GM12878 (cell line): ENCODE measurements at places on chromosomes 3 and 15. TPM values are rescaled to one million over a fixed set of nuclear protein-coding genes. Genes with fewer than 3 reads are reported as not detected.

GOLGA6L25 gene
- not detected in 2 replicates for total RNA-seq

B2M gene
- 2,901 and 3,170 TPM in 2 replicates for total RNA-seq

PCLAF gene
- total RNA-seq: 88.6 and 90.6 TPM in 2 replicates

FBXW12 gene
- total RNA-seq: 0.15 TPM in 1 of 2 replicates, not detected in the other

SOX14 gene
- total RNA-seq: not detected in 2 replicates

CDHR4 gene
- not detected in 2 replicates for total RNA-seq

GMNC gene
- not detected in 2 replicates for total RNA-seq

AADAC gene
- total RNA-seq: 0.13 TPM in 1 of 2 replicates, not detected in the other

SNTN gene
- total RNA-seq: not detected in 2 replicates

DNA sequence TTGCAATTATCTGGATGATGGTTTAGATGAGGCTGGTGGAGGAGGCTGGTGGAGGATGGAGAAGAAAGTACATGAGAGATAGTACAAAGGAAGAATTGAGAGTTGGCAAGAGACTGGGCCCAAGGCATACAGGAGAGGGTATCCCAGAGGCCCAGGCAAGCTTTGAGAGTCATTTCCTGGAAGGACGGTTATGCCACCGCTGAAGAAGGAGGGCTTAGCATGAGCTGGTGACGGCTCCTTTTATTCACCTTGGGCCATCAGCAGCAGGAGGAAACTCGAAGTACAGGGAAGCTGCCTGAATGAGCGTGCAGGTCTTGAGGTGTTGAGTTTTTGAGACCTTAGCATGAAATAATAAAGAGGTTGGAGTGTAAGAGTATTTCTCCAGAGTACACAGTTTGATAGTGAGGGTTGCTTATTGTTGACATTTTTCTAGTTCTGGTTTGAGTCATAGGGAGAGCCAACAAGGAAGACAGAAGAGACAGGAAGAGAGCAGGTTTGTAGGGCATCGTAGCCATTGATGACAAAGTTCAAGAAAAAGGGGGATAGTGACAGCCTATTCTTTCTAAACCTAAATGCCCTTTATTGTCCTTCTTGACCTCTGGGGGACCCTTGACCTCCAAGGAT, 13.8 kb downstream of the THSD4 start:
- no peaks in the 10 kb centered on the region for H3K36me3 ChIP-seq
- H3K4me1 ChIP-seq: no peaks in the 10 kb centered on the region
- H3K27ac ChIP-seq: no peak overlapping the region
- H3K4me3 ChIP-seq: no peak overlapping the region
- no peaks in the 10 kb centered on the region for H3K27me3 ChIP-seq

GRCh38 chr3:72238010-72238691, 453.2 kb upstream of the PROK2 start:
- no peaks in the 10 kb centered on the region for H3K4me1 ChIP-seq
- DNase-seq: no peak
- H3K27ac ChIP-seq: no peak overlapping the region
- no peaks in the 10 kb centered on the region for H3K36me3 ChIP-seq
- no peak overlapping the region for H3K4me3 ChIP-seq

DNA sequence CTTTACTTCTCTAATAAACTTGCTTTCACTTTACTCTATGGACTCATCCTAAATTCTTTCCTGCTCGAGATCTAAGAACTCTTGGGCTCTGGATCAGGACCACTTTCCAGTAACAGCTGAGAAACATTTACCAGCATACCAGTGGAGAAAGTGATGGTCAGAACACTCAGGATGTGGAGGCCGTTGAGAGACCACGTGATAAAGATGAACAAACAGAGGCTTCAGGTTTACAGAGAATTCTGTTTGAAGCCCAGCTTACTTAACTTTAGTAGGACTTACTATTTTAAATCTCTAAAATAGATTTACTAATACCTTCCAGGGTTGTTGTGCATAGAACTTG, 57.0 kb downstream of the FRMD4B start:
- DNase-seq: no peak
- H3K27ac ChIP-seq: no peak overlapping the region
- no peak overlapping the region for H3K4me3 ChIP-seq
- H3K27me3 ChIP-seq: no peaks in the 10 kb centered on the region

GRCh38 chr3:15316998-15317435, 15.4 kb downstream of the SH3BP5 start:
- no peak overlapping the region; the same call in 1 of the 2 replicates for H3K27ac ChIP-seq
- DNase-seq: no peak
- no peaks in the 10 kb centered on the region for H3K27me3 ChIP-seq

DNA sequence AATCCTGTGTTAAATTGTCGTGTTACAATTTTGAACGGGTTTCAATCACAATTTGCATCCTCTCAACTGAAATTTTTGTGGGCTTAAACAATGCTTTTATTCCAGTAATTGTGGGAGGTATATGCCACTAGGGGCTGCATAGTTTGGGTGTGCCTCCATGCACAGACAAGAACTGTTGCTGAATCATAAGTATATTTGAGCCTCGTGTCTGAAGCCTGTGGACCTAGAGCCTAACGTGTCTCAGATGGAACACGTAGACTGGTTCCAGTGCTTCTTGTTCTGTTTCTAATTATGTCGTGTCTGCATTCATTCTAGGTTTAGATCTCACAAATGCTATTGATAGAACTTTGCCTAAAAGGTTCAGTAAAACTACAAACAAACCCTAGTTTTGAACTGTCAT, 363.4 kb downstream of the RBMS3 start:
- no peaks in the 10 kb centered on the region for H3K27me3 ChIP-seq
- no peak for DNase-seq
- H3K4me1 ChIP-seq: no peaks in the 10 kb centered on the region
- no peaks in the 10 kb centered on the region for H3K36me3 ChIP-seq
- H3K4me3 ChIP-seq: no peak overlapping the region
- H3K27ac ChIP-seq: no peak overlapping the region

GRCh38 chr15:45187578-45187893, 230 bp downstream of the SHF start:
- H3K4me1 ChIP-seq: peaks cover 4% of the 10 kb centered on the region
- H3K4me3 ChIP-seq: peak overlapping the region; percentile 53; the same call in 1 of the 2 replicates
- H3K27me3 ChIP-seq: peaks cover 2% of the 10 kb centered on the region
- DNase-seq: no peak
- no peak overlapping the region for H3K27ac ChIP-seq

DNA sequence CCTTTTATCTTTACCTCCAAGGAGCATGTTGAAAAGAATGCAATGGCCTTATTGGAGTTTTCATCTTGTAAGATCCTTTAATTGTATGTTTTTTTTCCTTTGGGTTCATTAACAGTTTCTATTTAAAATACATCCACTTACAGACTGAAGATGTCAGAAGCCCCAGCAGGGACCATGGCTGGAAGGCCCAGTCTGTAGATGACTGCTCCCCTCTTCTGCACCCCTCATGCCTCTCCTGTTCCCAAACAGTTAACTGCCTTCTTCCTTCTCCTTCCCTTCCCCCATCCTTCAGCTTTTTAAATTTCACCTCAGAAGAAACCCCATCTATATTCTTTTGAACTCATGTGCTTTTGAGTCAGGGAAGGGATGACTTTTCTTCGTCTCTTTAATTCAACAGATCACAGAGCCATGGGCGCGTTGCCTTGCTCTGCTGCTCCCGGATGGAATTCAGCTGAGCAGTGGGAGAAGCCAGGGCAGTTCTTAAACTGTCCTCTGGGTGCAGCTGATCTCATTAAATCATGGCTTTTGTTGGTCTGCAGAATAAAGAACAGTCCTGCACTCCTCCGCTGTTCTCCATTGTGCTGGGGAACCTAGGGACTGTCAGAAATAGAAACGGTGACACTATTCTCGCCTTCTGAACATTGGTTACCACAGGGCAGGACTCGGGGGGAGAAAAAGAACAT, 71.5 kb upstream of the EIF1B start:
- DNase-seq: no peak
- H3K36me3 ChIP-seq: no peaks in the 10 kb centered on the region
- H3K27ac ChIP-seq: no peak overlapping the region

GRCh38 chr15:42444415-42445063, 46.4 kb downstream of the ZNF106 start:
- no peaks in the 10 kb centered on the region for H3K4me1 ChIP-seq
- H3K4me3 ChIP-seq: no peak overlapping the region
- no peak for DNase-seq
- H3K36me3 ChIP-seq: peaks cover 7% of the 10 kb centered on the region

- no peaks in the 10 kb centered on the region for H3K4me1 ChIP-seq
- no peak for DNase-seq
- no peaks in the 10 kb centered on the region for H3K36me3 ChIP-seq
- no peaks in the 10 kb centered on the region for H3K27me3 ChIP-seq
- no peak overlapping the region for H3K27ac ChIP-seq
These were observed 82.6 kb upstream of the RAP2B start for GRCh38 chr3:153079386-153079785.

GRCh38 chr15:57323299-57323805, 53.0 kb upstream of the CGNL1 start:
- no peaks in the 10 kb centered on the region for H3K27me3 ChIP-seq
- no peak for DNase-seq
- no peak overlapping the region for H3K4me3 ChIP-seq
- no peaks in the 10 kb centered on the region for H3K4me1 ChIP-seq
- no peaks in the 10 kb centered on the region for H3K36me3 ChIP-seq
- H3K27ac ChIP-seq: no peak overlapping the region

DNA sequence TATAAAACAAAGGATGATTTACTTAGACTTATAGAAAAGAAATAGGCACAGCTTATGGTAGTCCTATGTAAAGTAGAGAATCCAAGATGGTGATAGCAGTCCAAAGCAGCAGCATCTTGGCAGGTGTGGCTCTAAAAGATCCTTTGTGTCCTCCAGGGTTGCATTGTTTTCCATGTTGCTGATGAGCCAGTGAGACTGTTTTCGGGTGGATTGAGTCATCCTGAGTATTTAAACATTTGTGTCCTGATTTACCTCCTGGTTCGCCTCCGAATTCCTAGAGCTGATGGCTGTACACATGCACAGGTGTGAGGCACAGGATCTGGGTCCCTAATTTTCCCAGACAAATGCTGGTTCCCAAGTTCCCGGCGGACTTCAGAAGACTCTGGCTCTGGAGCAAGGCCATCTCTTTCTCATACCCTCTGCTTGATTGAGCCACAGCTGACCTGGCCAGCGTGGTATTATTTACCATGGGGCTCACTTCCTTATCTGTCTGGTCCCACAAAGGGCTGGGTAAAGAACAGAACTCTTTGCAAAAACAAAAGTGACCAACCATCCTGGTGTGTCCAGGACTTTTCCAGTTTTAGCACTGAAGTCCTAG, 51.0 kb downstream of the ARNT2 start:
- no peak overlapping the region for H3K4me3 ChIP-seq
- H3K36me3 ChIP-seq: no peaks in the 10 kb centered on the region
- no peak overlapping the region for H3K27ac ChIP-seq
- no peaks in the 10 kb centered on the region for H3K4me1 ChIP-seq
- no peaks in the 10 kb centered on the region; the same call in none of the 2 replicates for H3K27me3 ChIP-seq
- DNase-seq: no peak

DNA sequence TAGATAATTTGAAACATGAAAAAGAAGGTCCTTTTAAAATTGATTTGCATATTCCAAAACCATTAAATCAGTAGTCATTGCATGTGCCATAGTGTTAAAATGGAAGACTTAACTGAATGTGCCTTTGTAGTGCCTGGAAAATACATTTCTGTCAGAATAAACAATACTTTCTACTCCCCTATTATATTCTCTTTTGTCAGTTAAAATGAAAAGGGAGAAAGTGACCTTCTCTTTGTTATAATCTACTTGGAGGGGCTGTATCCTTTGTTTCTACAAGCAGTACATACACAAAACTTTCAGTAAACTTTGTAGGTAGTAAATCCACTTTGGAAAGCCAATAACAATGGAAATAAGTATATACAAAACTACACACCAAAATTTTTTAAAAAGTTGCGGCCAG, 189.5 kb downstream of the NLGN1 start:
- no peak overlapping the region for H3K27ac ChIP-seq
- H3K36me3 ChIP-seq: no peaks in the 10 kb centered on the region
- no peak overlapping the region for H3K4me3 ChIP-seq
- no peak for DNase-seq

GRCh38 chr3:128584412-128585020, 66.1 kb downstream of the RPN1 start:
- H3K4me3 ChIP-seq: no peak overlapping the region
- DNase-seq: peak; percentile 4
- H3K27ac ChIP-seq: no peak overlapping the region
- H3K27me3 ChIP-seq: no peaks in the 10 kb centered on the region

DNA sequence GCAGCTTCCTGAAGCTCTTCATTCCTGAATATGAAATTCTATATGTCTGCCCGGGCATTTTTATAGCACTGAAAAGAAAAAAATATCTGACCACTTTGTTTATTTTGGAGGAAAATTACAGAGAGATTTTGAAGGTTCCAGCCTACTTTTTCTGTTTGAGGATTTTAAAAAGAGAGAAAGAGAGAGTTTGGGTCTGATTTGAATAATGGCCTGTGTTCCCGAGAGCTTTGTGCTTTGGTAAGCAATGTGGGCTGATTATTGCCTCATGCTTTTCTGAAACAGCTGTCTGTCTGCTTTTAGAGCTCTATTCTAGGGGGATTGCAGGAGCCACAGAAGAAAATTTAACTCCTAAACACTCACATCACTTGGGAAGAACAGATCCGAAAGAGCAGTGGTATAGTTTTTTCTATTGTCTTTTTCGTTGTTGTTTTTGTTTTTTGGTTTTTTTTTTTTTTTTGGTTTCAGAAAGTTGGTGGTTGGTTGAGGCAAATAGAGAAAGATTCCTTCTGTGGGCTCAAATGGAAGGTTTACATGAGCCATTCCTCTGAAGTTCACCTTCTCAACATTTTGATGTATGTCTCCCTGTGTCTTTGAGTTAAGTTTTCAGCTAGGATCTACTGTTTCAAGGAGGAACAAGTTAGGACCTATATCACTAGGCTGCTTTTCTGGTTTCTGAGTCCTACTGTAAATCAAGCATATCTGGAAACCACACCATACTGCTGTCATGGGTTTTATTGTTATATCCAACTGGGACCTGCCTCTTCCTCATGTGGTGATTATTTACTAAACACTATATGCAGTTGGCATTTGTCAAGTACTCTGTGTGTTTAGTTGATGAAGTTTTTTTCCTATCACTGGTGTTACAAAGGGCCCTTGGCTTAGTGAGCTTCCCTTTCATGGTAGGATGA, 178.9 kb downstream of the KCNMB2 start:
- no peak for DNase-seq
- 0 out of 2 replicates have a peak, but pooled peaks cover 8% of the 10 kb centered on the region for H3K4me1 ChIP-seq
- H3K27me3 ChIP-seq: no peaks in the 10 kb centered on the region
- no peak overlapping the region for H3K4me3 ChIP-seq
- no peaks in the 10 kb centered on the region for H3K36me3 ChIP-seq

- H3K36me3 ChIP-seq: no peaks in the 10 kb centered on the region
- DNase-seq: peak; percentile 30
- no peaks in the 10 kb centered on the region for H3K4me1 ChIP-seq
- no peak overlapping the region for H3K4me3 ChIP-seq
- no peak overlapping the region for H3K27ac ChIP-seq
- H3K27me3 ChIP-seq: peaks cover 2% of the 10 kb centered on the region; the same call in 1 of the 2 replicates
These were observed 50.3 kb upstream of the SLC6A6 start for GRCh38 chr3:14352002-14352627.

- no peaks in the 10 kb centered on the region for H3K27me3 ChIP-seq
- no peaks in the 10 kb centered on the region; the same call in 1 of the 2 replicates for H3K4me1 ChIP-seq
- no peak overlapping the region for H3K27ac ChIP-seq
- H3K36me3 ChIP-seq: peaks cover 23% of the 10 kb centered on the region
- no peak overlapping the region for H3K4me3 ChIP-seq
- no peak for DNase-seq
These were observed 70.1 kb downstream of the AAGAB start for GRCh38 chr15:67184208-67184925.
